ENCODE measurements at places on chromosomes 11 and 22. TPM values are rescaled to one million over a fixed set of nuclear protein-coding genes. Genes with fewer than 3 reads are reported as not detected.

The SCGB1A1 gene
- not detected for total RNA-seq

DNA sequence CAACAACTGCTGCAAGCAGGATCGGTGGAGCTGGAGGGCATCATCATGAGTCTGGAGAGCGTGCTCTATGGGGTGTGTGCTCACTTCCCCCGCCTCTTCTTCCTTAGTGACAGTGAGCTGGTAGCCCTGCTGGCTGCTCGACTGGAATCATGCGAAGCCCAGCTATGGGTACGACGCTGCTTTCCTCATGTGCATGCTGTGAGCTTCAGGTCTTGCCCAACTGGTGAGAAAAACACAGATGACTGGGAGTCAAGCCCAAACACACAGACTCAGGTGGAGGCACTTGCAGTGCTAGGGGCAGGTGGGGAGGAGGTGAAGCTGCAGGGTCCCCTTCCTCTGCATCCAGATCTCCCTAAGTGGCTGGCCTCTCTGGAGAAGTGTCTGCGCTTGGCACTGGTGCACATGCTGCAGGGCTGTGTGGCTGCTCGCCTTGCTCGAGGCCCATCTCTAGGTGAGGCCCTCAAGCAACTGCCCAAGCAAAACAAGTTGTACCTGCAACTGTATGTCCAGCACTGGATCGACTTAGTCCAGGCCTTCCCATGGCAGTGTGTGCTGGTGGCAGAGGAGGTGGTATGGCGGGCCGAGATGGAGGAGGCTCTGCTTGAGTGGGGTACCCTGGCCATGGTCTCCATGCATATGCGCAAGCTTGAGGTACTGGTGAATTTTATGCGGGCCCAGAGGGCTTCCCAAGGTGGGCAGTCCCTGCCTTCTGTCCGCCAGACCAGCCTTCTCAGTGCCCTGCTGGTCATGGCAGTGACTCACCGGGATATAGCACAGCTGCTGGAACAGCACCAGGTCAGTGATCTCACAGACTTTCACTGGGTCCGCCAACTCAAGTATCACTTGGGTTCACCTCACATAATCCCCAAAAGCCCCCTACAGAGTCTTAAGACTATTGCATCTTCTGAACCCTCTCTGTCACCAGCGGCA is 48.1 kb downstream of the DNHD1 start:
- H3K27me3 ChIP-seq: no peaks in the 10 kb centered on the region
- no peak overlapping the region for H3K4me3 ChIP-seq
- no peaks in the 10 kb centered on the region for H3K4me1 ChIP-seq
- no peaks in the 10 kb centered on the region for H3K36me3 ChIP-seq
- H3K27ac ChIP-seq: no peak overlapping the region

The ISX gene
- under 0.01 TPM for total RNA-seq

DNA sequence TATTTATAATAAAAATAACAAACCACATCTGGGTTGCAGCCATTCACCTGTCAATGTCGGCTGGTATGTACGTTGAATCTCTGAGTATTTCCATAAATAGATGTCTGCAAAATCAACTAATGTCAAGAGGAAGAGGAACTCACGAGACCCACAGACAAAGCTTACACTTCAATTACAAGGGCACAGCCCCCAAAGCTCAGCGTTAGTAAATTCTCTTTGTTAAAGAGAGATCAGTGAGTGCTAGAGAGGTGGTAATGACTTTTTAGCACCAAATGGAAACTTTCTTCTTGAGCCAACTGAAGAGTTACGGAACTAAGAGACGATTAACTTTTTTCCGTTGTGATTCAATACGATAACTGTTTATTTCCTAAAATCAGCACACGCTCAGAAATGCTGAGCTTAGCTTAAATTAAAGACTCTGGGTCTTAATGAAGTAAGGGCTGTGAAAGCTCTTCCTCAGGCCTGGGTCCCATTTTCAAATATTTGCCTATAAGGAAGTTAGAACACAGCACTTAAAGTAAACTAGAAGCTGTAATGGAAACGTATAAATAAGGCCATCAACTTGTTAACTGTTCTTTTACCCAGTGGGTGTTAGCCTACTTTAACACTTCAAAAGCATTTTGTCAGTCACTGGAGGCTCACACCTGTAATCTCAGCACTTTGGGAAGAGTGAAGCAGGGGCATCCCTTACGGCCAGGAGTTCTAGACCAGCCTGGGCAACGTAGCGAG is 22.8 kb upstream of the TFIP11 start:
- H3K4me1 ChIP-seq: no peaks in the 10 kb centered on the region
- no peaks in the 10 kb centered on the region for H3K36me3 ChIP-seq
- no peak overlapping the region for H3K27ac ChIP-seq
- H3K4me3 ChIP-seq: no peak overlapping the region
- no peaks in the 10 kb centered on the region for H3K27me3 ChIP-seq

DNA sequence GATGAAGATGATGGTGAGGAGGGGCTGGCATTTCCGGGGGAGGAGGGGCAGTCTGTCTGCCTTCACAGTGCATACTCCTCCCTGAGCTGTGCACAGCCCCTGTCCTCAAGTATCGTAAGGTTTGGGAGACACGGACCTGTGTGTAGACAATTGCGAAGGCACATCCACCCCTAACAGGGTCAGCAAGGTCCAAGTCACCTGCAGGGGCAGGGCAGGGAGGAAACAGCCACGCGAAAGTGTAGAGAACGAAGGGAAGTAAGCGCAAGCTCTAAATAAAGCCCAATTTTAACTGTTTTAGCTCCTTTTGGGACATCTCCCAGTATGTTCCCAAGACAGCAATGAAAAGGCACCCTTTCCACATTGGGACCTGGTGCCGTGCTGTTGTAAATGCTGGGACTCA is 448.2 kb downstream of the TBC1D22A start:
- no peaks in the 10 kb centered on the region for H3K4me1 ChIP-seq
- no peak overlapping the region for H3K27ac ChIP-seq
- DNase-seq: no peak
- H3K36me3 ChIP-seq: no peaks in the 10 kb centered on the region
- H3K4me3 ChIP-seq: no peak overlapping the region

DNA sequence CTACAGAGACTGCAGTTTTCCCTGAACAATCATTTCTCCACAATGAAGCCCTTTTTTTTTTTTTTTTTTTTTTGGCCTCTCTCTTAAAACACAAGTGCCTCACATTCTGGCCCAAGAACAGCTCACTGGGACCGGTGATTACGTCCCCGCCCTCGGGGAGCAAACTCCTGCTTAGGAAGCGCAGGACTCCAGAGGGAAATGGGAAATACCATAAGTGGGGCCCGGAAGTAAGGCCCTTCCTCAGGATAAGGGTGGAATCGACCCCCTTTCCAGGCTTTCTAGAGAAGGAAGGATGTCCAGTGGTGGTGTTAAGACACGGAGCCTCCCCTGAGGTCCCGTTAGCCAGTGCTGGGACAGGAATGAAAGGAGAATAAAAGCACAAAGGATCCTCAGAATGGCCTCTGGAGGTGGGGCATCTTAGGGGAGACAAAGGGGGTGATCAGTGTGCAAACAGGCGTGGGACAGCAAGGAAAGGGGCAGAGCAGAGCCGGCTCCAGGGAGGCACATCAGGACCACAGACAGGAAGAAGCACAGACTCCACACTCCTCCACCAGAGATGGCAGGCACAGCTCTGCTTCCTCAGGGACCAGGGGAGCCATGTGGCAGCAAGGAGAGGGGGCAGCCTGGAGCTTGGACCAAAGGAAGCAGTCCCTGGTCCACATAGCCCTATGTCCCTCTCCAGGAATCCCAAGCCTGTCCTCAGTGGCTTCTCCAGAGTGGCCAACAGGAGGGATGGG is 61.3 kb downstream of the CHST1 start:
- H3K27me3 ChIP-seq: no peaks in the 10 kb centered on the region
- DNase-seq: no peak
- H3K4me3 ChIP-seq: no peak overlapping the region

The ME3 gene
- 169 TPM for total RNA-seq

The CSTPP1 gene
- 33.8 TPM for total RNA-seq

DNA sequence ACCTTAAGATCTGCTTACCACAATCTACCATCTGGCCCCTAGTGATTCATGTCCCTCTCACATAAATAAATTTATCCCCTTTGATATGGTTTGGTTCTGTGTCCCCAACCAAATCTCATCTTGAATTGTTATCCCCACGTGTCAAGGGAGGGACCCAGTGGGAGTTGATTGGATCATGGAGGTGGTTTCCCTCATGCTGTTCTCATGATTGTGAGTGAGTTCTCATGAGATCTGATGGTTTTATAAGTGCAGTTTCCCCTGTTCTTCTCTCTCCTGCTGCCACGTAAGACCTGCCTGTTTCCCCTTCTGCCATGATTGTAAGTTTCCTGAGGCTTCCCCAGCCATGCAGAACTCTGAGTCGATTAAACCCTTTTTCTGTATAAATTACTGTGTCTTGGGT is 37.2 kb downstream of the OR2AG2 start:
- H3K27ac ChIP-seq: no peak overlapping the region
- H3K27me3 ChIP-seq: no peaks in the 10 kb centered on the region
- DNase-seq: no peak
- no peaks in the 10 kb centered on the region for H3K4me1 ChIP-seq

GRCh38 chr11:725624-726202 is 19.7 kb downstream of the EPS8L2 start:
- no peaks in the 10 kb centered on the region for H3K27me3 ChIP-seq
- H3K36me3 ChIP-seq: no peaks in the 10 kb centered on the region
- H3K4me1 ChIP-seq: no peaks in the 10 kb centered on the region
- peak overlapping the region; percentile 72 for H3K27ac ChIP-seq

DNA sequence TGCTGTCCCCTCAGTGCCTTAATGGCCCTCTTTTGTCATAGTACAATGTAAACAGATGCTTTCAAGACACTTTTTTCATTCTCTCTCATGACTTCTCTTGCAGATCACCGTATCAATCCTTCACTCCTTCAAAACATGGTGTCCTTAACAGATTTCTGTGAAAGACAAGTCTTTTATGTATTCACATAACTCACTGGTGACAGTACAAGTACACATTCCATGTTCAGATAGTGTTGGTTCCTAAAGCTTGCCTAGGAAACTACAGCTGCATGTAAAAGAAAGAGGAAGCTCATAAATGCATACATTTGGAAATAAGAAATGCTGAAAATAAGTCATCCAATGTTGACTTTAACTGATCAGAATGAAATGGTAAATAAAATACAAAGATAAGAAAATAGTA is 5.0 kb upstream of the OR52E6 start:
- no peak for DNase-seq
- no peaks in the 10 kb centered on the region for H3K27me3 ChIP-seq
- no peak overlapping the region for H3K4me3 ChIP-seq
- no peaks in the 10 kb centered on the region for H3K4me1 ChIP-seq
- no peak overlapping the region for H3K27ac ChIP-seq

- DNase-seq: no peak
- H3K27me3 ChIP-seq: no peaks in the 10 kb centered on the region
- H3K4me1 ChIP-seq: no peaks in the 10 kb centered on the region
These were observed 1527.9 kb downstream of the BRD1 start for GRCh38 chr22:48299801-48300200.

DNA sequence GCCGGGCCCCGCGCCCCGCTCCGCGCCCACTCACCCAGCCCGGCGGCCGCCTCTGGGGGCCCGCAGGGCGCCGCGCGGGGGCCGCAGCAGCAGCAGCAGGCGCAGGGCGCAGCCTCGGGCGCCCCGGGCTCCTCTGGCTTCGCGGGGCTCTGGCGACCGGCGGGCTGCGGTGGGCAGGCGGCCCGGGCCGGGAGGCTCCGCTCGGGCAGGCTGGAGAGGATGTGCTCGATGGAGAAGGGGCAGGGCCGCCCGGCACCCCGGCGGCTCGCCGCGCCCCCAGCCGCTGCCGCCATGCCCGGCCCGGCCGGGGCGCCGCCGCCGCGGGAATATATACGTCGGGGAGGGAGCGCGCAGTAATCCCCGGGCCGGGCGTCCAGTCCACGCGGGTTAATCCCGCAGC is at the start of gene GSC2:
GSC2 (minus strand) TSS at position 302 of the 400 bp plus-strand sequence; CDS start at position 293, 9 bp downstream.
- H3K36me3 ChIP-seq: no peaks in the 10 kb centered on the region
- H3K27me3 ChIP-seq: peaks cover 5% of the 10 kb centered on the region
- H3K4me3 ChIP-seq: no peak within 1 kb of the TSS
- no peaks in the 10 kb centered on the region for H3K4me1 ChIP-seq

GRCh38 chr11:5380740-5381342 is 2.8 kb upstream of the OR51M1 start:
- no peaks in the 10 kb centered on the region for H3K36me3 ChIP-seq
- no peaks in the 10 kb centered on the region for H3K27me3 ChIP-seq
- DNase-seq: no peak
- no peak overlapping the region for H3K4me3 ChIP-seq
- no peaks in the 10 kb centered on the region for H3K4me1 ChIP-seq

DNA sequence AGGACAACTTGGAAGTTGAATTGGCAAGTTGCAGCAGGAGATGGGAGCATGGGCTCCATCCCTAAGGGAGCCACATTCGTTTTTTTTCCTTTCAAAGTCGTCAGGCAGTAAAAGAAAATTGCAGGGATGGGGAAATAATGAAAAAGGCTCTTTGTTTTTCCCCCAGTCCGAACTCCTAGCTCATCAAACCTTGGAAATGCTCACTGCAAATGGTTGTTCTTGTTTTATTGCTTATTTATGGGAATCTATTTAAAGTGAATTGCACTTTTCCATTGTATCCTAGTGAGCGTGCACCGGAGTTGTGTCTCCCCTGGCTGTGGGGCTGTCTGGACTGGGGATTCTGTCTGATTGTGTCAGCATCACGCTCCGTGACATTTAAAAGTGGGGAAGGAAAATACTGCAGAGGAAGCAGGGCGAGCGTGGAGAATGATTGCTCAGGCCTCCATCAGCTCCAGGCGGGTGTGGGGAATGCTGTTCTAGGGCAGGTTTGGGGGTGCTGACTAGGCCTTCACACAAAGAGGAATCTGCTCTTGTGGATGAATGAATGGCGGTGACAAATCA is 306.4 kb downstream of the KIRREL3 start:
- H3K36me3 ChIP-seq: no peaks in the 10 kb centered on the region
- no peak overlapping the region for H3K4me3 ChIP-seq
- no peak for DNase-seq
- H3K27me3 ChIP-seq: no peaks in the 10 kb centered on the region

GRCh38 chr11:78465169-78465942 is 47.7 kb upstream of the GAB2 start:
- H3K4me3 ChIP-seq: no peak overlapping the region
- no peaks in the 10 kb centered on the region for H3K4me1 ChIP-seq
- H3K27ac ChIP-seq: no peak overlapping the region
- H3K36me3 ChIP-seq: no peaks in the 10 kb centered on the region
